ENCODE measurements at places on chromosomes 6 and 20. TPM values are rescaled to one million over a fixed set of nuclear protein-coding genes. Genes with fewer than 3 reads are reported as not detected.

TFAP2D gene
- total RNA-seq, result not detected

TPD52L2 gene
- 293 TPM for total RNA-seq

RSPO4 gene
- total RNA-seq, result 0.41 TPM

C20orf141 gene
- not detected for total RNA-seq

MATN4 gene
- total RNA-seq, result not detected

CTAGE9 gene
- total RNA-seq, result not detected

C20orf204 gene
- total RNA-seq, result 3.2 TPM

YWHAB gene
- 522 TPM for total RNA-seq

RBBP8NL gene
- total RNA-seq, result 39.2 TPM

GNAS-AS1 gene
- 5.1 TPM for total RNA-seq

CEP162 gene
- total RNA-seq, result 6.8 TPM

CRIP3 gene
- total RNA-seq, result not detected

SLC4A11 gene
- total RNA-seq, result 8.6 TPM

PTCRA gene
- total RNA-seq, result not detected

TMEM170B gene
- total RNA-seq, result 4.0 TPM

LY6G6F gene
- total RNA-seq, result not detected

ZC2HC1B gene
- total RNA-seq, result not detected

BPIFB6 gene
- total RNA-seq, result not detected

MAS1 gene
- total RNA-seq, result not detected

GMPR gene
- total RNA-seq, result 1.1 TPM

FAM83B gene
- 21.1 TPM for total RNA-seq

LRRC1 gene
- 66.1 TPM for total RNA-seq

ADAM33 gene
- 0.12 TPM for total RNA-seq

ADIG gene
- total RNA-seq, result not detected

MDFI gene
- total RNA-seq, result not detected

WDR46 gene
- total RNA-seq, result 62.2 TPM
